NCI-H1436 treated with DMSO at 0.1 percent for 48 hours (cell line): ENCODE measurements at places on chromosomes 3 and 15.

- peak; percentile 56 for DNase-seq
Measured at GRCh38 chr3:178419071-178419470, 117.2 kb upstream of the KCNMB2 start.

GRCh38 chr3:132723024-132723950 lies 1.1 kb upstream of the NPHP3 start:
- no peak for DNase-seq

DNA sequence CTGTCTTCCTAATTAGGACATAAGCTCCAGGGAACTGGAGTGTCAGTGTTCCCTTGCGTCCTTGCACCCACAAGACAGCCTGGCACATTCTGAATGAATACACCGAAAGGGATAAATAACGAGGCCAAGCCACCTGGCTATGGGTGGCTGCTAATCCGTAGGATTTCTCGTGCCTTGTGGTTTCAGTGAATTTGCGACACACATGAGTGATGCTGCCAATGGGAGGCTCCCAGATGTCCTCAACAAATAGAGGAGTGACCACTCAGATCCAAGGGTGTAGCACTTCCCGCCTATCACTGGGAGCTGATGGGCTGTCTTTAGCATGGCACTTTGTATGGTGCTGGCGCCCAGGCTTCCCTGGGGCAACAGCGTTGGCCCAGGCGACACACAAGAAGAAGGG lies 43.4 kb downstream of the APBA2 start:
- DNase-seq = no peak

DNA sequence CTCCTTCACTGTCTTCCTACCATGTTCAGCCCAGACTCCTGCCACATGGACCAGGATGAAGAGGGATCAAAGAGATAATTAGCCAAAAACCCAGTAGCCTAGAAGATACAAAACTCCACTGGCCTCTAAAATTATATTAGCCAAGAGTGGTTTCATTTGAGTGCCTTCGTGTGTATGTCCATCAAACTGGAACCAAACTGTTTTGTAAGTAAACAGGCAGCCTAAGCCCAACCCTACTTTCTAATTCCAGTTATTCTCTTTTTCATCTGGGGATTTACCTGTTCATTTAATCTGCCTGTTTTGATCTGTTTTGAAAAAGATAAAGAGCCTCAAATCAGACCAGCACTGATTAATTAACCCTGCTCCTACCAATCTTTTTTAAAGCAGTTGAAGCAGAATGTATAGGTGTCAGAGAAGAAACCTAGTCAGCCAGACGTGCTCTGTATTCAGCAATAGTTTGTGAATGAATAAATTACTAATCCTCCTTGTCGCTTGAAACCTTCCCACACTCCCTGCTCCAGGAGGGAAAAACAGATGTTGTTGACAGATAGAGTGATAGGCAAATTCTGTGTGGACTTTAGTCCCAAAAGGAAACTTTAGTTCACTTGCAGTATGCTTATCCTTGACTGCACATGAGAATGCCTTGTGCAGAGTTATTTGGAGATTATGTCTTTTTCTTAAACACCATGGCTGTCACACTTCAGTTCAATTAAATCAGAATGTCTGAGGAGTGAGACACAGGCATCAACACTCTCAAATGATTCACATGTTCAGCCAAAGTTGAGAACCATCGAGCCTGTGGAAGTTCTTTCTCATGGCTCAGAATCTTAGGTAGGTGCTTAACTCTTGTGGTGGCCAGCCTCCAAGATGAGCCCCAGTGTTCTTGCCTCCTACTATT lies 55.5 kb upstream of the ZBED2 start:
- DNase-seq = no peak

DNA sequence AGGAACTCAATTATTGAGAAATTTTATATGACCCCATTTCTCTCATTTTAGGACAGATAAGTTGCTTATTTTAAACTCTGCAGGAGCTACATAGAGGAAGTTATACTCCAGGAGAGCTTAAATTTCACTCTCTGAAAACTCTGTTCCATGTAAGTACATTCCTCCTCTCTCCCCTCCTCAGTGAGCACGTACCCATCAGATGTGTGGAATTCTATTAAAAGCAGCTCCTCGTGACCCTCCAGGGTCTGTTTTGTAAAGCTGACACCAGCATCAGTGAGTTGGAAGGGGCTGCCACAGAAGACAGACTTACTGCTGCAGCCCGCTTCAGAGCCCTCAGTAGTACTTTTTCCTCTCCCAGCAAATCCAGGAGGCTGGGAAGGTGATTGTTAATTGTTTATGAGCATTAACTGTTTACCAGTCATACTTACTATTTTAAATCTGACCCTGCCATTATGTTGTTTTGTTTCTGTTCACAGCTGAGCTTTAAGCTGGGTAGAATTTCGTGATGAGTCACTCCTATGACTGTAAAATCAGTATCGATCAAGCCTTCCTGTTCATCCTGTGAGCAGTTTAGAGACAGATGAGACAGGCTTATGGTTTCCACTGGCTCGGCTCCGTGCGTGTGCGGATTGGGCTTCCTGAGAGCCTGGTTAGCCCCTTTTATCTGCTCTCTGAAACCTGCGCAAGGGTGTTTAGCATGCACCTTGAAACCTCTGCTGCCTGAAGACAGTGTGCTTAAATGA lies 20.4 kb downstream of the IGF1R start:
- no peak for DNase-seq

DNA sequence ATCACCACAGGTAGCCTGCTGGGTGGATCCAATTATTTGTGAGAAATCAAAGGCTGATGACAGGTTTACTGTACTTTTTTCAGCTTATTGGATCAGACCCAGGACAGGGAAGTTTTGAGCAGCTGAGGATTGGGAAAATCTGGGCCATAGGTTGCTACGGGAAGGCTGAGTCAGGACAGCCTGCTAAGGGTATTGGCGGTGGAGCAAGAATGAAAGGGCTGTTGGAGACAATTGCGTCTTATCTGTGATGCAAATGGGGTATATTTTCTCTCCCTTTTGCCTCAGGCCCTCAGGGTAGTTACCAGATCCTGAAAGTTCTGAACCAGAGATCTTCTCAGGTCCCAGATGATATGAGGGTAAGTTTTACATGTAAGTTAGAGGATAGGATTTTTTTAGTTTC lies 317.7 kb downstream of the EDEM1 start:
- DNase-seq = no peak

GRCh38 chr3:110567029-110567428 lies 504.6 kb upstream of the NECTIN3 start:
- no peak for DNase-seq

DNA sequence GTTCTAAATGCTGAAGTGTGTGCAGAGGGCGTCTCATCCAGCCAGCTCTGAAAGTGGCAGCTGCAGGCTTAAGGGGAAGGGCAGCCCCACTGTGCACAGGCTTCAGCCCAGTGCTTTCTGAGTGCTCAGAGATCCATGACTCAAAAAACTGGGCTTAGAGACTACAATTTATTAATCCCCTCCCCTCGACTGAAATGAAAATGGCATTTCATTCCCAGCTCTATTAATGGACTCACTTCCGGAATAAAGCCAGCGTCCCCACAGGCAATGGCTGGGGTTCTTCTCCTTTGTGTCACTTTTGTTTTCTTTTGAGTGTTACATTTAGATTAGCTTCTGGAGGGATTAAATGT lies 55.5 kb upstream of the PLXNA1 start:
- no peak for DNase-seq

GRCh38 chr15:38598749-38599148 lies 34.1 kb upstream of the RASGRP1 start:
- DNase-seq = no peak

DNA sequence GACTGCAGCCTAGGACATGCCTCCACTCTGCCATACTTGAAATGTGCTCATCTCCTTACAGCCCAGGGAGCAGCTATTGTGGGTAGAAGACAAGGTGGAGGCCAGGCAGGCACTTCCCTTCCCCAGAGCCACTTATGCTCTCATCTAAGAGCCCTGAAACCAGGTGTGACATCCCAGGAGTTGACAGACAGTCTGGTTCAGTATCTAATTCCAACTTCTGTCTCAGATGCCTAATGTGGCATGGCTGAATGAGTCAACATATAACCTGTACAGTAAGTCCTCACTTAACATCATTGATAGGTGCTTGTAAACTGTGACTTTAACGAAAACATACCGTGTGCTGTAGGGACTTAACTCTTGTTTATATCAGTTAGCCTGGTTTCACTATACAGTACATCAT lies 1.2 kb upstream of the CAPN3 start:
- no peak for DNase-seq

GRCh38 chr3:85979034-85979433 lies 1011.9 kb downstream of the VGLL3 start:
- DNase-seq = no peak

GRCh38 chr15:92772626-92773244 lies 117.2 kb upstream of the FAM174B start:
- no peak for DNase-seq

DNA sequence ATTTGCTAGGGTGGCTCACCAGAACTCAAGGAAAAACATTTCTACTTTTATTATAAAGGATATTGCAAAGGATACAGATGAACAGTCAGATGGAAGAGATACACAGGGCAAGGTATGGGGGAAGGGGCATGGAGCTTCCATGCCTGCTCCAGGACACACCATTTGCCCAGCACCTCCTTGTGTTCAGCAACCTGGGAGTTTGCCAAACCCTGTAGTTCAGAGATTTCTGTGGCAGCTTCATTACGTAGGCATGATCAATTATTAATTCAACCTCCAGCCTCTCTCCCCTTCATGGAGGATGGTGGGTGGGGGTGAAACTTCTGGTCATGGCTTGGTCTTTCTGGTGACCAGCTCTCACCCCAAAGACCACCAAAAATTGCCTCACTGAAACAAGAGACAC lies 353.9 kb upstream of the THBS1 start:
- no peak for DNase-seq

- peak; percentile 73 for DNase-seq
Measured at GRCh38 chr15:51681303-51681963, at the start of gene SCG3. SCG3 (plus strand) TSS chr15:51681503; CDS start chr15:51681756, 253 bp downstream.

GRCh38 chr15:94480289-94480834 lies 249.0 kb downstream of the MCTP2 start:
- peak; percentile 3 for DNase-seq

DNA sequence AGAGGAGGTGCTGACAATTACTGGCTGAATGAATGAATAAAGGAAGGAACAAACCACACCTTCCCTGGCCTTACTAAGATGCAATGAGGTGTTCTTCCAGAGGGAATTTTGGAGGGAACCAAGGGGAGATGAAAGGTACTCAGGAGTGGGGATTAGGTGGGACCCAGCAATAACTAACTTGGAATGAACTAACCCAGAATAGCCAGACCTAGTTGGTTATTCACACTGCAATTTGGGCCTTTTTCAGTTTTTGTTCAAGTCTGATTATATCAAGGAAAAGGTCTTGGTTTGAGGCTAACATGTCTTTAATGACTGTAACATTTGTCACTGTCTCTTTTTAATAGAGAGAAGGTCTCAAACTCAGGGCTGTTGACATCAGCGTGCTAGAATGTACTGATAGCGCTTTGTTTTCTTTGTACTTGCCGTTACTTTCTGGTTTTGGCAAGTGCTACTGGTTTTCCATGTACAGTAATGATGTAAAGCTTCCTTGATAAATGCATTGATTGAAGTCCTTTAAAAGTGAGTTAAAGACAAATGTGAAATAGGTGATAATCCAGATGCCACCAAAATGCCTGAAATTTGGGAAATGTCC lies 3.2 kb upstream of the PLXND1 start:
- no peak for DNase-seq

- no peak for DNase-seq
Measured at GRCh38 chr15:78050441-78050809, 27.1 kb downstream of the TBC1D2B start.

DNA sequence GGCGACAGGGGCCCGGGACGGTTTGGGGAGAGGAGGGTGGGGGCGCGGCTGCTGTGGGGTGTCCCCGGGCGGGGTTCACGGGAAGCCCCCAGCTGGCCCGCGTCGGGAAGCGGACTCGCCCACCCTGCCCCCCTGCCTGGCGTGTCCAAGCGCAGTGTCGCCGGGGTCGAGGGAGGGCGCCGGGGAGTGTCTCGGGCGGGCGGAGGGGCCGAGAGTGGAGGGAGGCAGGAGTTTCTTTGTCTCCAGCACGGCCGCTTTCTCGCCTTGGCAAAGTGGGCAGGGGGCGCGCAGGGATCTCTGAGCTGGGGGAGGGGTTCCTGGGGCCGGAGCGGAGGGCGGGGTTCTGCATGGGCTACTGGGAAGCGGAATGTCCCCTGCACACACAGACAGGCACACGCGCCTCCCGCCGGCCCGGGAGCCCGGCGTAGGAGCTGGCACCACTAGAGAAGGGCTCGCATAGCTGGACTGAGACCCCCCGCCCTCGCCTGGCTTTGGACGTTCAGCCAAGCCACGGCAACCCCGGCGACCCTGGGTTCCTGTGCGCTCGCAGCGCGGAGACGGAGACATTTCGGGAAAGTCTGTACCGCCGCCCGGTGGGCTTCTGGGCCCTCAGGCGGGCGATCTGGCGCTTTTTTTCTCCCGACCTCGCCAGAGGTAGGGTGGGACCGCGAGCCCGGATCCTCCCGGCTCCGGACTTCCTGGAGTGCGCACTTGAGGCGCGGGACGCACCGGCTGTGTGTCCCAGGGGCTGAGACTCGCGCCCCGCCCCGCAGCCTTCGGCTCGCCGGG lies 822 bp downstream of the ST8SIA2 start:
- DNase-seq = no peak

- DNase-seq = no peak
Measured at GRCh38 chr3:114058646-114059045, 2.1 kb downstream of the QTRT2 start.

DNA sequence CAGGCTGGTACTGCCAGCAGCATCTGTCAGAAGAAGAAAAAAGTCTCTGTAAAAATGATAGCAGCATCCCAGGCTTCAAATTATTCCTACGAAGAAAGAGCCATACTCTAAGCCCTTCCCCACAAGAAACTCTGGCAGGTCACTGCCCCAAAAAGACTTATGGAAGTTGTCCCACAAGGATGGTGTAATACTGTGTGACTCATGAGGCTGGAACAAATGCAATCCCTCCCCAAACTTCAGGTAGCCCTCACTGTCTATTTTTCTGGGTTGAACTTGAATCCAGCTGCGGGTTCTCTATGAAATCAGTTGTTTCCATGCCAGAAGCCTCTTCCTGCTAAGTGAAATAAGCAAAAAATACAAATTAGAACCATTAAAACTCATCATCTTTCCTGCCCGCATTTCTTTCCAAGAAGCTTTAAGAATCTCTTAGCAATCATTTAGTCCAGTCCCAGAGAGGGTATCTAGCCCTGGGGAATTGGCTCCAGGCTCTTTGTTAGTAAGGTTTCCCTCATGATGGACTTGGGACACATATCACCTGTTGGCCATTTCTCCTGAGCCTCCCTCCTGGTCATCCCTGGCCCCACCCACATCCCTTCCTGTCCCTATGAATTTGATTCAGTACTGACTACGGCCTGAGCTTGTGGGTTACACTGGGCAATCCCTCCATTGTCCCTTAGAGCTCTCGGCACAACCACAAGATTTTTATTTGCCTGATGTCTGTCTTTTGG lies 51.7 kb downstream of the FAM174B start:
- DNase-seq = no peak

DNA sequence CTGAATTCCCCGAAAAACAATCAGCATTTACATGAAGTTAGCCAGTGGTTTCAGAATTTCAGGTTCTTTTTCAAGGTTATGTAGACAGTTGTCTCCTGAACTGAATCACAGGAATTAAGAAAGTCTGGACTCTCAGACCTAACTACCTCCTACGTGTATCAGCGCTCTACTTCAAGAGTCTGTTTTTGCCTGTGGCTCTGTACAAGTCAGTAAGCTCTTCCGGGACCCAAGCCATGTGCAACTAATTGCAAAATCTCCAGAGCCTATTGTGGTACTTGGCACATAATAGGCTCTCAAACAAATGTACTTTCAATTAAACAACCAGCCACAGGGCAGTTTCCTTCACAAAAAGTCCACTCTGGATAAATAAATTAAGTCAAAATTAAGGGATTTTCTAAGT lies 414.2 kb downstream of the PDCD6IP start:
- peak; percentile 38 for DNase-seq
